Activated T-cell treated with anti-CD3 and anti-CD28 coated beads for 4 hours (primary cell): ENCODE measurements at places on chromosomes 2 and 18.

DNA sequence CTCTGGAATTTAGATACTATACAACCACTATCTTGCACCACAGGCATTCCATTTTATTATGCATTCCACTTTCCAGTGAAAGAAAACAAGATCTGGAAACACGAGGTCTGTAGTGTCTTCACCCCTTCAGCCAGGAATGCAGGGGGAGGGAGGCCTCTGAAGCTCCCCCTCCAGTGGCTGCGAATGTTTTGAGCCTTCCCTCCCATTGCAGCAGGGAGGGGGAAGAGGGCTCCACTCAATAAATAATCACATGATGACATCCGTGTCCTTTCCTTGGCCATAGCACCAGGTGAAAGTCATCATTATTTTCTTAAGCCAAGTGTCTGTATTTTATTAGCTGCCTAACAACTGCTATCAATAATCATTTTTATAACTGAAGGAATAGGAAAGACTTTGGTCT is 38.6 kb downstream of the ALPK2 start:
- DNase-seq = no peak

- DNase-seq = no peak
Observed at GRCh38 chr18:40197711-40198110, 1757.3 kb upstream of the PIK3C3 start.

DNA sequence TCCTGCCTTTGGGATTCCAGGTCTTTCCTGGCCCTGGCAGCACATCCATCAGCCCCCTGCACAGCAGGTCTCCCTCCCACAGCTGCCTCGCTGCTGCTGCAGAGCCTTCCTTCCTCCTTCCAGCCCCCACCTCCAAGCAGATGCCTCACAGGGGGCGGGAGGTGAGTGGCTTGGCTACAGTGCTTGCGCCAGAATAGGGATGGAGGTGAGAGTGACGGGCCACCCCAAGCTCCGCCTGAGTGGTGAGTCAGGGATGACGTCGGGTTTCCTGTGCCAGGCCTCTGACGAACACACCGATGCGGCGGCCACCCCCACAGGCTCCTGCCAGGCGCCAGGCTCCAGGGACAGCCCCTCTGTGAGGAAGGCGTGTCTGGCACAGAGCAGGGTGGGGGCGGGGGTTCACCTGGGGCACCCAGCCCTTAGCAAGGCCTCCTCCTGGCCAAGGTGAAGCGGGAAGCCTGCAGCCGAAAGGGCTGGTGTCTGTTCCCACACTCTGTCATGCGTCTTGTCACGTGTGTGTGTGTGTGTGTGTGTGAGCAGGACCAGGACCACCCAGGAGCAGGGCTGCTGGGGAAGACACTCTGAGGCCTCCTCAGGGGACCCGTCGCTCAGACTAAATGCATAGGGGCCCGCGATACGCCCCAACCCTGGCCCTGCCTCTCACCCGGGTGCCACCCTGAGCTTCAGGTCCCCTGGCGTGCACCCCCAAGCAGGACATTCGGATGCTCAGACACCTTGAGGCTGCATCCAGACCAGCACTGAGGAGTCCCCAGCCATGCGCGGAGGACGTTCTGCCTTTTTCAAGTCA is 3.4 kb upstream of the DUSP2 start:
- DNase-seq = peak; percentile 97

GRCh38 chr2:162538967-162539366 is 195.0 kb downstream of the GCA start:
- no peak for DNase-seq

DNA sequence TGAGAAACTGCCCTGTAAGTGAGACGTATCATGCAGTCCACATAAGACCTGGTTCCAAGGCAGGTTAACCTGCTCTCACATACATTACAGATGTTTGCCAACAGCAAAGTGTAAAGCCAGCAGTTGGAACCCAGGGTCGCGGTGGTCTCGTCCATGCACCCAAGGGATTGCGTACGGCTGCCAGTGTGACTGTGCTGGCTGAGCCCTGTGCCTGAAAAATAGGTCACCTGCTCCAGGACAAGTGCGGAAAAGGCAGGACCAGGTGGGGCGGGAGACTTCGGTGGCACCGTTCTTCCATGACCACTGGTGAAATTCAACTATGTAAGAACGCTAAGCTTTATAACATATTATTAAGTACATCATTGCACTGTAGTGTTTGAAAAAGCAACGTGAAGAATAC is 110.5 kb downstream of the MBP start:
- DNase-seq = no peak

DNA sequence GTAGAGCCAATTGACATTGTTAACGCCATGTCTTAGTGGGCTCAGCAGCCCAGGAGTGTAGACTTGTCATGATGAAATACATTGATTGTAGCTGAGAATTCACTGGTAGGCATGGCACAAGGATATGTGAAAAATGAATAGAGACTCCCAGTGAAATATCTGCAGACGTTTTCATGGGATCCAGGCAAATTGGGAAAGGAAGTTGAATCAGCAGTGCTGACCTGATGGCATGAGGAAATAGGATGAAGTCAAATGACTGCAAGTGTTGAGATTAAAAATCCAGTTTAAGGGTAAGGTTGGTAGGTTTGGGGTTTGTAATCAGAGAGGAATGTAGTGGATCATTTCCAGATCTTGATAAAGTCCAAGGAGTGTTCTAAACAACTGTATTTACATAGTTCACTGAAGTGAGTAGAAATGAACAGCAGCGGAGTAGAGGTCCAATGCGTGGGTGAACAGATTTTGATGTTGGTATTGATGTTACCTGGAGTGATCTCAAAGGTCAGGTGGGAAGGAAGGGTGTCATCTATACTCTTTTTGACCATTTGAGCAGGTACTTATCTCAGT is 24.6 kb downstream of the INSIG2 start:
- DNase-seq = no peak

- no peak for DNase-seq
Observed at GRCh38 chr2:157182204-157182709, 75.2 kb upstream of the GALNT5 start.

DNA sequence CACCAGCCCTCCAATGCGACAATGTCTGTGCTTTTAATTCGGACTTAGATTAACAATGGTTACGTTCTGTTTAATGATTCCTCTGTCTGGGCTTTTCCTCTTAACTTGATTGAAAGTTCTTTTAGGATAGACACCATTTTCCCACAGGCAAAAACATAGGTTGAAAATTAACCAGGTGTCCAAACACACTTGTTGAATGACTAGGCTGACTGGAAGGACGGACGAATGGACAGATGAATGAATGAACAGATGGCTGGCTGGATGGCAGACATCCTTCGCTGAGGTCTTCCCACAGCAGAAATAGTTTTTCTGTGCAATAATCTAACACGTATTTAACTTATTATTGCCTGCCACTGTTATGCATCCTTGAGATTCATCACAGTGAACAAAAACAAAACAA is 298.8 kb downstream of the SRBD1 start:
- DNase-seq = no peak

DNA sequence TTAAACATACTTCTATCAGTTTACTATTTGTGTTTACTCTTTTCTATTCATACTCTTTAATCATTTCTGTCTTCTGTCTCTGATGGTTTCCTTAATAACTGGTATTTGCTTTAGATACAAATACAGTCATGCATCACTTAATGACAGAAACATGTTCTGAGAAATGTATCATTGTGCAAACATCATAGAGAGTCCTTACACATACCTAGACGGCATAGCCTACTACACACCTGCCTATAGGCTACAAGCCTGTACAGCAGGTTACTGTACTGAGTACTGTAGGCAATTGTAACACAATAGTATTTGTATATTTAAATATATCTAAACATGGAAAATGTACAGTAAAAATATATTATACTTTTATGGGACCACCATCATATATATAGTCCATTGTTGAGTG is 36.3 kb downstream of the VSNL1 start:
- no peak for DNase-seq

DNA sequence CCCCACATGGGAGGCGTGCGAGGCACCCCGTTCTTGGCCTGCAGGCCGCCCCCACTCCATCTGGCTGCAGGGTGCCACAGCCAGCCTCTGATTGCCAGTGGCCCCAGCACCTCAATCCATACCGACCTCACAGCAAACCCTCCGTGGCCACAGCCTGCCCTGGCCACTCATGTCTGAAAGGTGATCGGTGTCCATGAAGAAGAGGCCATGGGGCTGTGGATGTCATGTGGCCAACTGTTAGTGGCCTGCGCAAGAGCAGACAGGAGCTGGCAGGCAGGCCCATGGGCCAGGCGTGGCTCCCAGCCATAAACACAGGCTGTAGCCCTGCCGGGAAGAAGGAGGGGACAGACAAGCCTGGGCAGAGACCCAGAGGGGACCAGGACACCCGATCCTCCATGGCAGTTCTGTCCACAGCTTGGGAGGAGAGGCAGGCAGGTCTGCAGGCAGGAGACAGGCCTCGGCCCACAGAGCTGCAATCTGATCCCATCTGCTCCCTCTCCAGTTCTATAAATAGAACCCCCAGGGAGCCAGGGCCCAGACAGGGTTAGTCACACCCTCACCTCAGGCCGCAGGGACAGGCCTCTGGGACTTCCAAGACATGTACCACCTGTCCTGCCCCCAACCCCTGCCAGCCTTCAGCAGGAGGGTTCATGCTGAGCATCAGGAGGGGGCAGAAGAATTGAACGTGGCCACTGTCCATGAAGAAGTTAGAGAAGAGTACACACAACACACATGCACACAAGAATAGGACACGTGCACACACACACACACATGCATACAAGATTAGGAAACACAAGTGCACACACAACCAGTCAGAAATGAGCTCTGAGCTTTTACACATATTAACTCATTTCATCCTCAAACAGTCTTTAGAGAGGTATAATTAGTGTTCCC is 16.9 kb downstream of the STEAP3 start:
- no peak for DNase-seq

GRCh38 chr2:4900242-4900641 is 791.9 kb upstream of the SOX11 start:
- no peak for DNase-seq
